ENCODE measurements at places on chromosomes 2 and 18. TPM values are rescaled to one million over a fixed set of nuclear protein-coding genes. Genes with fewer than 3 reads are reported as not detected.

The SKOR2 gene
- not detected for polyA plus RNA-seq

The SEPTIN10 gene
- polyA plus RNA-seq: 45.9 TPM

The SCN1A gene
- not detected for polyA plus RNA-seq

The UGT1A3 gene
- polyA plus RNA-seq: 1.5 TPM

The TTR gene
- 0.16 TPM for polyA plus RNA-seq

The NT5DC4 gene
- not detected for polyA plus RNA-seq

The CABYR gene
- polyA plus RNA-seq: 0.67 TPM

The SLC4A5 gene
- 0.33 TPM for polyA plus RNA-seq

The TMEM17 gene
- 1.5 TPM for polyA plus RNA-seq

The AGXT gene
- polyA plus RNA-seq: not detected

The GALNT13 gene
- 0.02 TPM for polyA plus RNA-seq

The POTEC gene
- polyA plus RNA-seq: not detected

The ERICH2 gene
- polyA plus RNA-seq: 0.32 TPM

The ALK gene
- polyA plus RNA-seq: 0.05 TPM

The CYS1 gene
- polyA plus RNA-seq: 0.94 TPM

The PREB gene
- 24.1 TPM for polyA plus RNA-seq

All from esophagus (tissue), 2 donors.